GM12878 (cell line): ENCODE measurements at places on chromosomes 4 and X.

- DNase-seq, result no peak
Measured at GRCh38 chr4:106796876-106797275, 239.2 kb downstream of the DKK2 start.

DNA sequence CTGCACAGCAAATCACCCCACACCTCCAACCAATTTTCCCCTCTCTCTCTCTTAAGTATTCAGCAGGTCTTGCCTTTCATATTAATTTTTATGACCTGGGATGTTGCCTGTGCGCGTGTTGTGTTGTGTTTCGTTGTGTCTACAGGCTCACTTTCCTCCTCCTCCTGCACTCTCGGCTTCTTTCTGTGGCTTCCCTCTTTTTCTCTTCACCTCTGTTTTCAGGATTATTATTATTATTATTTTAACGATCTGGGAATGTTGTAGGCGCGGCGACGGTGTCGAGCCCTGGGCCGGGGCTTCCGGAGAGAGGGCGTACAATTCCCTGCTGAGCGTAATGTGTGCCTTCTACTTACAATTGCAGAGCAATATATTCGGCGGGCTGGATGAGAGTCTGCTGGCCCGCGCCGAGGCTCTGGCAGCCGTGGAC, 826 bp downstream of the POU4F2 start:
- no peak for DNase-seq

- DNase-seq, result peak; percentile 89
Measured at GRCh38 chrX:39859991-39860861, 237.5 kb downstream of the BCOR start.

DNA sequence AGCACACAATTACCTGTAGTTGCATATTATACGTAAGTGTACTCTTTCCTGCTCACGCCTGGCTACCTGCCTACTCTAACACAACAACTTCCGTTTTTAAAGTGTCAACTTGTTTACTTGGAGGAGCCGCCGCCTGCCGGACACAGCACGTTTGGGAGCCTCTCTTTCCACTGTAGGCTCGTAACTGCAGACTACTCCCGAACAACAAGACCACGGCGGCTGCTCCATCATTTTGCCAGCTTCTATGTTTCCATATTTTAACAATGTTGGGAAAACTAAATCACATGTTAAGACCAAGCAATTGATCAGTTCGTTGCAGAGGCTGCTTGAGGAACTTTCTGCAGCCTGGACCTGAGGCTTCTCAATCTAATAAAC, 841 bp downstream of the MTNR1A start:
- no peak for DNase-seq

GRCh38 chrX:139508099-139508498, 22.4 kb upstream of the F9 start:
- no peak for DNase-seq

DNA sequence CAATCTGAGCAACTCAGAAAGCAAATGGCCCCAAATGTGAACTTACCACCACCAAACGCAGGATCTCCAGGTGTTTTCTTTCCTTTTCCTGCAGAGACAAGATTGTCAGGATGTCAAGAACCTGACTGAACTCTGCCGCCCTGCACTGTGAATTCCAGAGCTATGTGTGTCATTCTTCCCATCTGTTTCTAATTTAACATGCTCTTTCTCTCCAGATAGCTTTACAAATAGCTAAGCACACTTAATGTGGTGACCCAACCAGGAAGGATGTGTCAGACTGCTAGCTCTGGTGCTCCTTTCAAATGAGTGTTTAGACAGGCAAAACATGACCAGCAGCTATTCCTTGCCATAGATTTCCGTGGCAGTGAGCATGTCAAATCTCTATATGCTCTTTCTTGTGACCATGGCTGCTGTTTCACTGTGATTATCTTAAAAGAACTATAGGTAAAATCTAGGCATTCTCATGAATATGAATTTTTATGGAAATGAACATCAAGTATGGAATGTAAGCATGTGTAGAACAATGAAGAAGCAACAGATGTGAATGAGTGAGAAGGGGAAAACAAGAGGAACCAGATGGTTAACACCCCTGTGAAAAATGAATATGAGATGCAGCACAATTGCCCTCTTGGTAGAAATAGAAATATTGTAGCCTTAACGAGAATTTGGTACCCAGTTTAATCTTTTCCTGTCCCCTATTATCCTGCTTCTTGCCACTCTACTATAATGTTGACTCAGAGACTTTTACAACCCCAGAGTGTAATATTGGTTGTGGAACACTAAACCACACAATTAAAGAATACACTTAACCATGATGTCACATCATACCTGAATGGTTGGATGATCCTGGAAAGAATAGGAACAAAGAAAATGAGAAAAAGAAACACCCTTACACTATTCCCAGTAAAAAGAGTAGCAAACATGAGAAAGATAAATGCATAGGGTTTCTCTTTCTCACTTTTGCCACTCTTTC, 247.8 kb upstream of the DKK2 start:
- DNase-seq, result no peak

- no peak for DNase-seq
Measured at GRCh38 chrX:124098089-124098488, 136.6 kb downstream of the STAG2 start.

GRCh38 chr4:99998062-99998867, 48.2 kb upstream of the H2AZ1 start:
- peak; percentile 2 for DNase-seq

- no peak for DNase-seq
Measured at GRCh38 chr4:11931266-11931820, 502.6 kb upstream of the HS3ST1 start.

DNA sequence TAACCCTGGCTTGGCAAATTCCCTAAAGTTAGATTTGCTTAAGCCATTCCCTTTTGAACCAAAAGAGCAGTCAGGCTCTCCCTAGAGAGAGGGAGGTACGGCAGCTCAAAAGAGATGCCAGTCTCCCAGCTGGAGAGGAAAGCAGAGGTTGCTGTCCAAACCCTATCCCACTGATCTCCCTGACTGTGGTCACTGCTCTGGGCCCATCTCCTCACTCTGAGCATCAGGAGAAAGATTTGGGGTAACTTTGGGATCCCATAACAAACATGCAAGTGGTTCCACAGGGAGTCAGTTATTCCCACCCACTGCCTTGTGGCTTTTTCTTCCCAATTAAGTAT, 17.1 kb downstream of the ACSL1 start:
- DNase-seq, result no peak

DNA sequence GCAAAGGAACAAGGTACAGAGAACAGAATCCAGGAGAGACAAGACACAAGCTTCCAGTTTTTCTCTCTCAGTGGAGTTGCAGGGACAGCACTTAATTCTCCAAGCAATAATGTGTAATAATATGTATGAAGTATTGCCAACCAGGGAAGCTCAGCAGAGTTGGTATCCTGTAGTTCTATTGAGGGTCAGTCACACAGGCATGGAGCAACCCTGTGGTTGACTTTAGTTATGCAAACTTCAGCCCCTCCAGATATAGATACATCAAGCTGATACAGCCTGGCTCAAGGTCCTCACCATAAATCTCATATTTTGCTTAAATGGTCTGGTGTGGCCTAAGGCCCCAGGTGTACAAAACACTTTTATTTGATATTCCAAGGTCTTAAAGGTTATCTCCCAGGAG, 248.6 kb upstream of the EPHA5 start:
- DNase-seq, result no peak

- DNase-seq, result no peak
Measured at GRCh38 chr4:163866728-163867315, 372.3 kb downstream of the TMA16 start.

DNA sequence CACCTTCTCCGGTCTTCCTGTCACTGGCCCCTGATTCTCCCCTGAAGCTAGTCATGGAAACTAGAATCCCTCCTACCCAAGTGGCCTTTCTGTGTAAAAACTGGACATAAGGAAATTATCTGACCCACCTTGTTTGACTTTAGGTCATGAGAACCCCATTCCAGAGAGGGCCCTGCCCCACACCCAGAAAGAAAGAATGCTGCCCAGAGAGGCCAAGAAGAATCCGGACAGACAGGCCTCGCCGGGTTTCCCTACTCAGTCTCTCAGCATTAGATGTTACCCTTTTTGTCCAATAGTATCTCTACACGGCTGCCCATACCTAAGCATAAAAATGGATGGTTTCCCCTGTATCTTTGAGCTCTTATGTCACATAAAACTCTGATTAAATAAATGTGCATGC, 83.3 kb upstream of the HELT start:
- no peak for DNase-seq

DNA sequence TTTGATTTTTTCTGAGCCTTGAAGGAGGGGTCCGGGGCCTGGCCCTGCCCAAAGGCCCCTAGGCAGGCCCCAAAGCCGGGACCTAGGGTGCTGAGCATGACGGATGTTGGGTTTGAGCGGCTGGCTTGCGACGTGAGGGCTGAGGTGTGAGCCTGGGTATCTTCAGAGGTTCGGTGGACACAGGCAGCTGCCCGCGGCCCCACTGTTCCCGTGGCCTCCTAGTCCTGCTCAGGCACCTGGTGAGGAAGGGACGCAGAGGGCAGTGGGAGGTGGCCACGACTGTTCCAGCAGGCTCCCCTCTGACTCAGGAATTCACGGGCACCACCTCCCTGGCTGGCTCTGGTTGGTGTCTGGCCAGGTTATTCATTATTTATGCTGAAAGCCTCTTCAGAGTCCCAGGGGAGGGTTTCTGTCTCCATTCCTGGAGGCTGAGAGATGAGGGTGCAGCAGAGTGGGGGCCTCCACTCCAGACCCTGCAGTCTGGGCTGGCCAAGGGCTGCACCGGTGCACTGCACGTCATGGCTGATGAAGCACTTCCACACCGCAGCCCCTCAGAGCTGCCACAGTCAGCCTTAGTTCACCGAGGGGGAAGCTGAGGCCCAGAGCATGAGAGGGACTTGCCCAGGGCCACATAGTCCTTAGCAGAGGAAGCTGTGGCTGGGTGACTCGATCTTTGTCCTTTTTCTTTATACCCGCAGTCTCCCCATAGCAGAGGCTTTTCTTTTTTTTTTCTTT, 2.2 kb downstream of the MSANTD1 start:
- DNase-seq, result no peak

DNA sequence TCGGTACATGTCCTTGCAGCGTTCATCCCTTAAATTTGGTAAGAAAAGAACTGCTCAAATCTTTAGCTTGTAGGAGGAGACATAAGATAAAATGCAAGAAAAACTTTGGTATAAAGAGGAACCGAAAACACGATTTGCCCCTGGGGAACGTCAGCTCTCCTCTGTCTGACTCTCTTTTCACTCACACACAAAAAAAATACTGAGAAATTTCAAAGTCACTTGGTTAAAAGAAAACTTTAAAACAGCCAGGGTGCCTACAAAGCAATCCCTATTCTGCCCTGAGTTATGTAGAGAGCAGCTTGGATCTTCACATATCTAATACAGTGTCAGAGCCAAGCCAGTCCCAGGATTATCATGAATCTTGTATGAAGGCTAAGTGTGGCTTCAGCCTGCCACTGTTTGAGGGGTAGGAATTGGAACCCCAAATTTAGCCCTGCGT, 248.5 kb upstream of the CXXC4 start:
- peak; percentile 89 for DNase-seq

DNA sequence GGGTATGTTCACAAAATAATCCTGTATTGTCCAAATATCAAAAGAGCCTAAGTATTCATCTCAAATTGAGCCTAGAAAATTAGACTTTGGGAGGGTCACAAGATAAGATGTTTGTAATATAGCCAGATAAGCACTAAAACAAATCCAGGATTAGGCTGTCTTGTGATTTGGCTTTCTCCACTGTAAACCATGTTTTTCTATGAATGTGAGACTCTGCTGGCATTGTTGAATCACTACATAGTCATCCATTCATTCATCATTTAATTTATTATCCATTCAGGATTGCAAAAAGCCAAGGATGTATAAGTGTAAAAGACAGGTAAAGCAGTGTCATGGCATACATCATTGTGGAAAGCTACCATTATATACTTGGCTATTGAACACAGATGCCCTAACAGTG, 148.0 kb downstream of the GRID2 start:
- no peak for DNase-seq

DNA sequence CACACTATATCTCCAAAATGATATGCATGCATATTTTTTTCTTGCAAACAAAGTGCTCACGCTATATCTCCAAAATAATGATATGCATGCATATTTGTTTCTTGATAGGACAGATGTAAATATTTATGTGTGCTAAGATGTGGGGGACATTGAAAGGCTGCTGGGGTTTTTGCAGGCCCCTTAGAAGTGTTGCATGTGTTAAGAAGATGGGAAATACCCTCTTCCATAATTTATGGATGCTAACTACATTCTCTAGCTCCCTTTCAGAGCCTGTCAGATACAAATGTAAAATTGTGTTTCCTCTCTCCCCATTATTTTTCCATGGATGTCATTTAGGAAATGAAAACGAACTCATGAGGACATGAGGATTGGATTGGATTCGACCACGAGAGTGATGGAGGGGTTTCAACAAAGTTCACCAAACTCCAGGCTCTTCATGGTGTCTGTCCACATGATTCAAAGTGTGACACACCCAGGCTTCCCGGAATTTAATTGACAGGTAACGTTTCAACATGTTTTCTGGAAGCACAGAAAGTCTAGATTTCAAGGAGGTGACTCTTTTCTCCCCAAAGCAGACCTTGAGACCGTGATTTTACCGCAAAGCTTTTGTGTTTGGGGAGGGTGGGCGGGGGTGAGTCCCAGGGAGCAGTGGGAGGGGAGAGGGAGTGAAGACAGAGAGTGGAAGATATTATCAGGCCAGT, 94.4 kb upstream of the CD99 start:
- no peak for DNase-seq

DNA sequence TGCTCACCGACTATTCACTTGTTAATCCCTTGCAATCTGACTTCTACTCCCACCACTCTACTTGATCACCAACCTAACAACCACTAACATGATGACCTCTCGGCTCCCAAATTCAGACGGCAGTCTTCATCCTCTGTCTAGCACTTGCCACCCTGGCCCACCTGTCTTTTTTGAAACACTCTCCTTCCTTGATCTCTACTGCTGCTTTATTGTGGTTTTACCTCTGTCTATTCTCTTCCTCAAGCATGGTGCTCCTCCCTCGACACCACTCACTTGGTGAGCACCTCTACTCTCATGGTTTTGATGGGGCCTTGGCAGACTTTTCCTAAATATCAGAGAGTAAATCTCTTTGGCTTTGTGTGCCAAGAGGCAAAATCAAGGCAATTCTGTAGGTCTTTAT, 21.7 kb upstream of the CXCR3 start:
- DNase-seq, result no peak

DNA sequence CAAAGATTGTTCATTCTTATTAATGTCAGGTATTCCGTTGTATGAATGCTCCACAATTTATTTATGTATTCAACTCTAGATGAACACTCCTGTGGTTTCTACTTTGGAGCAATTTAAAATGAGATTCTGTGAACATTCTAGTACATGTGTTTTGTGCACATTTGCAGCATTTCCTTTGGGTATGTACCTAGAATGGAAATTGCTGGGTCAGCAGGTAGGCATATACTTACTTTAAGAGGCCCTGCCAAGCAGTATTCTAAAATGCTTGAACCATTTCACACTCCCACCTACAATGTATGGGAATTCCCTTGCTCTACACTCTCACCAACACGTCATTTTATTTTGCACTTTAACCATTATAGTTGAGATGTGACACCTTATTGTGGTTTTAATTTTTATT, 59.4 kb upstream of the MAGEB2 start:
- no peak for DNase-seq

DNA sequence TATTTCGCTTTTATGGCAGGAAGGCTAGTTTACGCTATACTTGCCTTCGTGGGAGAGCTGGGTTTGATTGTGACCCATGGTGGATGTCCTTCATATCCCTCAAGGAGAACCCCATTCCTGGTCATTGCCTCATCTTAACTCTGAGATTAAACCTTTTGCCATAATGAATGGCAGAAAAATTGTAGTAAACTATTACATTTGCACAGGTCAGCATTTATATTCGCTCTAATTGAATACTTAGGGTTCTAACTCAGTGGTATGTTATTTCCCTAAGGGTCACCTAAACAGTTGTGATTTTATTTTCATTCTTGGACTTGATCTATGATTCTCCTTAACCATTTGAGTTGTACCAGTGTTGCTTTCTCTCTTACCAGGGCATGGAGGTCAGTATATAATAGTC, 13.4 kb downstream of the PDK3 start:
- no peak for DNase-seq
